ENCODE measurements at places on chromosomes 2 and 18.

DNA sequence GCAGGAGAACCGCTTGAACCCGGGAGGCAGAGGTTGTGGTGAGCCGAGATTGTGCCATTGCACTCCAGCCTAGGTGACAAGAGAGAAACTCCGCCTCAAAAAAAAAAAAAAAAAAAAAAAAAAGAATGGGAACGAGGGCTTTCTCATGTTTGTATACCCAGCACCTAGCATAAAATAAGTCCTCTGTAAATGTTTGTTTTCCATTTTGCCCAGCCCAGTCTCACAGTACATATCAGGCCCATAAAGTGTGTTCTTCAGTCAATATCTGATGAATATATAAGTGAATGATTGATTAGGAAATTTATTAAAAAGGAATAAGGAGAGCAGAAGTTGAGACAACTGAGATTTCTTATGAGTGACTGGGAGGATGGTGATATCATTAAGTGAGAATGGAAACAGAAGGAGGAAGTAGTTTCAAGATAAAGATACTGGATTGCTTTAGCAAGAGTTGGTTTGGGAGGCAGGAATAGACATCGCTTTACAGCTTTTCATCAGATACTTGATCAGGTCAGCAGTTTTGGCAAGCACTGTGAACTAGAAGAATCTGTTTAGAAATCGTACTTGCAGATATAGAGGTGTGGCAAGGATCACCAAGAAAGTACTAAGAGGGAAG, 327.5 kb downstream of the KIAA1328 start:
- DNase-seq: no peak

DNA sequence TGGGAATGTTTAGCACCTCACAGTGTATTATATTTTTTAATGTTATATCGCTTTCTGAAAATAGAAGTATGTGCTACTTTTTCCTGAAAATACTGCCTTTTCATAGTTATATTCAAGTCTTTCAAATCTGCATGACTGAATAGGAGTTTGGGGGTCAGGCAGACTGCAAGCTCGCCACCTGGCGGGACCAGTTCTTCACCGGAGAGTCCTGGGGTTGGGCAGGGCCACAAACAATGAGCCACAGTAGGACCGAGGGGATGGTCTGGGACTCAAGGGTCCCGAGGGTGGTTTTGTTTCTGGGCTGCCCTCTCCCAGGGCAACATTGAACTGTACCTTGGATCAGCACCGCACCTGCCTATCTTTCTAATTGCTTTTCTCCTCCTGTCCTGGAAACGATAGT, 70.6 kb downstream of the VWA3B start:
- no peak for DNase-seq

DNA sequence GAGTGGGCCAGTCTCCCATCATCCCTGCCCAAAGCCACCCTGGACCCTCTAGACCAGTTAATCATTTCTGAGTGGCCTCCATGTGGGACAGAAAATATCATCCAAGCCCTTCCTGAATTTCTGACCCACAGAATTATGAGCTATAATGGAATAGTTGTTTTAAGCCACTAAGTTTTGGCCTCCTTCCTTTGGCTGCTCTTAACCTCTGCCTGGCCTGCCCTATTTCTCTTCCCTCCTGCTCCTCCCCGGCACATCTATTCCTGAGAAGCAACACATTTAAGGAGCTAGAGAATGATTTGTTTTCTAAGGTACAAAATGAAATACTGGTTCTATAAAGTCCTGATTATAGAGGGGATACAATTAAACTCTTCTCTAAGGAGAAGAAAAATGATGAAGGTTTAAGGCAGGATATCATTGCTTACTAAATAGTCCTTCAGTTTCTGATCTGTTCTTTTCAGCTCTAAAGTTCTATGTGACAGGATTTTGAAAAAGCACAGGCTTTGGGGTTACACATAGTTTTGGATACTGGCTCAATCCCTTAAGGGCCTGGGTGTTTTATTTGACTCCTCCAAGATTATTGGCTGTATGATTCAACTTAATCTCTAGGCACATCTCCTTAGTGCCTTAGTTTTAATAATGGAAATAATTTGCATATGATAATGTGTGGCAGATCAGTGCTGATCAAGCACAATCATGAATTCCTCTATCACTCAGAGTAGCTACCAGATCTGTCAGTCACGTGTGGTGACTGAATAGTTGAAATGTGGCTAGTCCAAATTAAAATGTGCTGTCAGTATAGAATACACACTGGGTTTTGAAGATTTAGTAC, 240.3 kb downstream of the VAPA start:
- DNase-seq: no peak

DNA sequence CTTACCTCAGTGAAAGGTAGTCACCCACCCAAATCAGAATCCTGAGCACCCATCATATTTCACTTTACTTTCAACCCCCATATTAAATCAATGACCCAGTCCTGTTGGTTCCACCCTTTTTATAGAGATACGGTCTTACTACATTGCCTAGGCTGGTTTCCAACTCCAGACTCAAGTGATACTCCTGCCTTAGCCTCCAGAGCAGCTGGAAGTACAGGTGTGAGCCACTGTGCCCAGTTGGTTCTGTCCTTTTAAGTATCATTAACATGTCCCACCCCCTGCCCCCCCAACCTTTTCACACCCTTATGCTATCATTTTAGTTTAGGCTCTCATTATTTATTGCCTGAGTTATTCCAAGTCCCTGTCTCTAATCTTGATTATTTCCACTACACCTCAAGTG, 28.7 kb downstream of the MSH6 start:
- no peak for DNase-seq

- DNase-seq: no peak
Observed at GRCh38 chr2:98932164-98932563, 3.9 kb downstream of the CRACDL start.

GRCh38 chr2:58407487-58407886, 166.4 kb upstream of the FANCL start:
- no peak for DNase-seq

- no peak for DNase-seq
Observed at GRCh38 chr2:72185206-72185605, 37.5 kb upstream of the CYP26B1 start.

DNA sequence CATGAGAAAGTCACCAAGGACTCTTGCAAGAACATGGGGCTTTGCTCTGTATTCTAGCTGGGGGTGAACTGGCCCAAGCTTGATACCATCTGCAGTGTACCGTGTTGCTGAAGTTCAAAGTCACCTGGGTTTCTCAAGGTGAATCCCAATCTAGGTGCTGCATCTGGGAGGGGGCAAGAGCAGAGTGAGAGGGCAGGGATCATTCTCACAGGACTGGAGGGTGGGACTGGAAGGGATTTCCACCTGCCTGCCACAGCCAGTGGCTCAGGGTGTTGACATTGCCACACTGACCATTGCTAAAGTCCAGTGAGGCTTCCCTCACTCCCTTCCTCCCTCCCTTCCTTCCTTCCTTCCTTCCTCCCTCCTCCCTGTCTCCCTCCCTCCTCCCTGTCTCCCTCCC, 98.7 kb downstream of the MYCN start:
- no peak for DNase-seq

- DNase-seq: no peak
Observed at GRCh38 chr18:63260380-63260754, 59.2 kb downstream of the BCL2 start.

- DNase-seq: no peak
Observed at GRCh38 chr2:110838657-110839384, 106.4 kb downstream of the ACOXL start.

- no peak for DNase-seq
Observed at GRCh38 chr2:16617282-16618266, 48.1 kb downstream of the CYRIA start.

DNA sequence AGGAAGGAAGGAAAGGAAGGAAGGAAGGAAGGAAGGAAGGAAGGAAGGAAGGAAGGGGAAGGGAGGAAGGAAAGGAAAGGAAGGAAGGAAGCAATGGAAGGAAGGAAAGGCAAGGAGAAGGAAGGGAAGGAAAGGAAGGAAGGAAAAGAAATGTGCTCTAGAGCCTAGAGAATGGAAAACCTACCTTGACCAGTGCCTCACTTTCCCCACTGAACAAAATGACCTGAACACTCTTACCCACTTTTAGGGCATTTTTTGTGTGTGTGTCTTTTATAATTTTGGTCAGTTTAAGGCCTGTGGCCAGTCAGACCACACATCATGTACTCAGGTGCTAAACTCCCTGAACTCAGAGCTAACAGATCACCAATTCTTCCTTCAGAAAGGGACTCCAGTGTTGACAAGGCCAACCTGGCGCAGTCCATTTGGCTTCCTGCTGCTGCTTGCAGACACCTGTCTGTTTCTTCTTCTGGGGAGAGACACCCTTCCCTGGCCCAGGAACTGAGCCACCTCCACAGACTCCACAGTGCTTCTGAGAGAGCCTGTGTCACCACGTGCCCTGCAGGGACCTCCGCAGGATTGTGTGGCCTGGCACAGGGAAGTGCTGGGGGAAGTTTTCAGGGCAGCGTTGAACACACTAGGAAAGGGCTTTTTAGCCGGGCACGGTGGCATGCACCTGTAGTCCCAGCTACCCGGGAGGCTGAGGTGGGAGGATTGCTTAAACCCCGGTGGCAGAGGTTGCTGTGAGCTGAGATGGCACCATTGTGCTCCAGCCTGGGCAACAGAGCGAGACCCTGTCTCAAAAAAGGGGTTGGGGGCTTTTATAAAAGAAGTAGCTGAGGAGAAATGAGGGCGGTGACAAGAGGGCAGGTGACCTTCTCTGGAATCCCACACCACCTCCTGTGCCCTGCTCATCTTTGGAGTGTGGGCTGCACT, 57.2 kb downstream of the DDX1 start:
- DNase-seq: no peak

- peak; percentile 19 for DNase-seq
Observed at GRCh38 chr2:187526792-187527191, 27.4 kb downstream of the TFPI start.

DNA sequence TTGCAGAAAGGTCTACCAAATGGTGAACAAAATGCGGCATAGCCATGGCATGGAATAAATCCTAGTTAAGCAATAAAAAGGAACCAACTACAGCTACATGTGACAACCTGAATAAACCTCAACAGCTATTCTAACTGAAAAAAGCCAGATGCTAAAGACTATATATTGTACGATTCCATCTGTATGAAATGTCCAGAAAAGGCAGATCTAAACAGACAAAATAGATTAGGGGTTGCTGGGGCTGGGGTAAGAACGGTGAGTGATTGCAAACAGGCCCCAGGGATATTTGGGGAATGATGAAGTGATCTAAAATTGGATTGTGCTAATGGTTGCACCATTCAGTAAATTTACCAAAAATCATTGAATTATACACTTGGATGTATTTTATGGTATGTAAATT, 2.8 kb downstream of the CCDC68 start:
- DNase-seq: no peak

GRCh38 chr2:6211236-6211635, 519.1 kb downstream of the SOX11 start:
- DNase-seq: no peak

DNA sequence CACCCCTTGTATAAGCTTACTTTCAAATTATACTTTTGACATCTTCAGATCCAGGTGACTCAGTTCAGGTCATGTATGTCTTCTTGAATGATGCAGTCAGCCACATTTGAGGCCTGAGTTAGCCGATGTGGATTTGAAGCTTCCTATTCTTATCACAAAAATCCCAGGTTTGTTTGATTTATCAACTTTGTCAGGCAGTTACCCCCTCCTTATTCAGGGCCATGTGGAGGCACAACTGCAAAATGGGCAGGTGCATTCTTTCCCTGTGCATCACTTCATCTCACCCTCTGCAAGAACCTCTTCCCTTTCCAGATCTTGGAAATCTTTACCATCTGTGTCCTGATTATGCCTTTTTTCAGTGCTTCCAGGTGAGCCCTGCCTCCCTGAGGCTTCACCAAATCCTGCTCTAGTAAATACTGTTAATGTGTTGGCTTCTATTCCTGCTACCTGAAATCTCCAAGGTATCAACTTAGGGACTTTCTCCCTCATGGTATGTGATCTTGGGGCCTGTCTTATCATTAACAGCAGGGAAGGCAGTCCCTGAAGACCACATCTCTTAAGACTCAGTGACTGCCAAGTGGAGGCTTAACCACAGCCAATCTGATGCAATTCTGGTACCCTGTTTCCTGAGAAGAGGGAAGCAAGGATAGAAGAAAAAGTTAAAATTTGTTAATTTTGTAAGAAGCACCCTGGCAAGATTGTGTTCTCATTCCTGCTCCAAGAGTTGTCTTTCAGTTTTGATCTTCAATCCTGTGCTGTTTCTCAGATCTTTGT, 9.4 kb upstream of the ARHGAP28 start:
- no peak for DNase-seq

- DNase-seq: no peak
Observed at GRCh38 chr18:10011061-10011460, 97.2 kb downstream of the VAPA start.

- DNase-seq: no peak
Observed at GRCh38 chr2:171521361-171522051, 768 bp upstream of the CYBRD1 start.

DNA sequence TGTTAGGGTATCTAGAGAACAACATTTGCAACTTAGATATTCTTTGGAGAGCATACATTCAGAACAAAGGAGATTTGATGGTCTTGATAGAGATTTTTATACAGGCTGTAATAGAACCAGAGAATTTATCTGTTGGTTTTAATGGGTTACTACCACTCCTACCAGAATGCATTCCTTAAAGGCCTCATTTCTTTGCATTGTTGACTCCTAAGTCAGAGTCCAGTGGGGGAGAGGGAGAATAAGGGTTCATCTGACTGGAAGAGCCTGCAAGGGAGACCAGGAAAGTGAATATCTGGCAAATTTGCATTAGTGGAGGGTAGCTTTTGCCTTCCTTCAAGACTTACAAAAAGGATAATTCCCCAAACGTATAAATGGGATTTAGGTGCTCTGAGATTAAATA, 29.7 kb downstream of the AGPS start:
- DNase-seq: no peak

DNA sequence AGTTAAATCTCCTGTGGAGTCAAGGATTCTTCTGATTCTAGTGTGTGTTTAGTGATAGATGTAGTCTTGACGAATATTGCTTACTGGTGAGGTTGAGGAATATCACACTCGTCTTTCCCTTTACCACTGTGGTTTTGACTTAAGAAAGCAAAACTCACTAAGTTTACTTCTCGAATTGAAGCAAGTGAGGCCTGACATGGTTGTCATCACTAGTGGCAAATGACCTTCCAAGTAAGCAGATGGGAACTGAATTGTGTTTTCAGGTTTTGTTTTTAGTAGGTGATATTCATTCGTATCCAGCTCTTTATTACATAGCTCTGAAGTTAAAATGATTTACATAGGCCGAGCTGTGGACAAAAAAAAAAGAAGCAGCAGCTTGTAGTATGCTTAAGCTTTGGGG, 20.6 kb upstream of the DSG4 start:
- no peak for DNase-seq

- no peak for DNase-seq
Observed at GRCh38 chr2:23548143-23548769, 163.3 kb downstream of the KLHL29 start.

GRCh38 chr2:226791487-226792081, 8.0 kb downstream of the IRS1 start:
- peak; percentile 76 for DNase-seq

DNA sequence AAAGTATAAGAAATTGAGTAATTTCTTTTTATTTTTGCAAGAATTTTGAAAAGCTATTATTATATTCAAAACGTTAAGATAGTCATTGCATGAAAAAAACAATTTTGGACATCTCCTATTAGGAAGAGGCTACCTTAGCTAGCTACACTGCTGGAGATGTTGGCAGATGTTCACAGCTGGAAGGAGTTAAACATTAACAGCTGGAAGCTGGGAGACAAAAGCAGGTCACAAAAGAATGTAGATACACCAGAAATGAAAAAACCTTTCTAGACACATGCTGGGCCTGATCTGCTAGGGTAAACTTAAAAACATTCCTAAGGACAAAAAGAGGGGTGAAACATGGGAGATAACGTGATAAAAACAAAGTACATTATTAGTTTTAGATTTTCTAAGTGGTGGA, 84.4 kb downstream of the SESTD1 start:
- DNase-seq: no peak

Data from NCI-H446 treated with DMSO at 0.1 percent for 48 hours (cell line).